ENCODE measurements at places on chromosomes 5 and 9.

DNA sequence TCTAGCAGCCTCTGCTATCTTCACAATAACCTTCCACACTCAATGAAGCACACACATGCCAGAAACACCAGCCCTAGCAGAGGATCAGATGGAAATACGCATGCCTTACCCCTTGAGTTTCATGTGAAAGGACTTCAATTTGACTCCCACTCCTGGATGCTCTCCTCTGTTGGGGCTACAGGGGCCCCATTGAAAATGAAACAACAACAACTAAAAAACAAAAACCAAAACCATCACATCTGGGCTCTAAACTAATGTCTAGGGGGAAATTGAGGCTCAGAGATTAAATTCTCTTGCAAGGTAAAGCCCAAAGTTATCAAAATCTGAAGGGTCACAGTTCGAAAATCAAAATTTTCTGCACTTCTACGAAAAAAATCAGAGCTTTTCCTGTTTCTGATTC is 7.9 kb upstream of the RFESD start:
- DNase-seq, result no peak

GRCh38 chr5:98679963-98680362 is 93.5 kb upstream of the RGMB start:
- no peak for DNase-seq

GRCh38 chr9:87370049-87370685 is 127.5 kb upstream of the DAPK1 start:
- no peak for DNase-seq

- DNase-seq, result no peak
These were observed 29.8 kb downstream of the DAB2 start for GRCh38 chr5:39394946-39395345.

DNA sequence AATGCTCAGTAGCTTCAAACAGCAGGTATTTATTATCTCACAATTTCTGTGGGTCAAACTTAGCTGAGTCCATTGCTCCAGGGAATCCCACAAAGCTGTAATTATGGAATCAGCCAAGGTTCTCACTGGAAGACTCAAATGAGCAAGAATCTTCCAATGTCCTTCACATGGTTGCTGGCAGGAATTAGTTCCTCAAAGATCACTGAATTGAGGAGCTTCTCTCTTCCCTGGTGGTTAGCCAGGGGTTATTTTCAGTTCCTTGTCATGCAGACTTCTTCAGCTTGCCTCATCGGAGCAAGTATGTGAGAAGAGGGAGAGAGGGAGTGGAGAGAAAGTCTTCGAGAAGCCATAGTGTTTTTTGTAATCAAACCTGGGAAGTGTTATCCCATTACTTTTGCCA is 2331.9 kb downstream of the MAT2B start:
- DNase-seq, result peak; percentile 21

DNA sequence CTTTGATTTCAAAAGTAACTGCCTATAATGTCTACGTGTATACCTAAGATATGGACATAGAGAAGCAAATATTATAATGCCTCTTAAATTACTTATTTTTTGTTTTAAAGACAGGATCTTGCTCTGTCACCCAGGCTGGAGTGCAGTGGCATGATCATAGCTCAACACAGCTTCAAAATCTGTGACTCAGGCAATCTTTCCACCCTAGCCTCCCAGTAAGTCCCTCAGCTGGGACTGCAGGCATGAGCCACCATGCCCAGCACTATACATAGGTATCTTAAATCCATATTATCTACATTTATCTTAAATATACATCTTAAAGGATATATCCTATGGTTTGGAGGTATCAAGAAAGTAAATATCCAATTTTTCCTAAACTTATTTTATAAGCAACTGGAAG is 261.2 kb downstream of the ARL15 start:
- DNase-seq, result no peak

GRCh38 chr9:90508940-90509339 is 133.7 kb downstream of the DIRAS2 start:
- no peak for DNase-seq

GRCh38 chr5:88663793-88664216 is 219.2 kb downstream of the MEF2C start:
- DNase-seq, result no peak

DNA sequence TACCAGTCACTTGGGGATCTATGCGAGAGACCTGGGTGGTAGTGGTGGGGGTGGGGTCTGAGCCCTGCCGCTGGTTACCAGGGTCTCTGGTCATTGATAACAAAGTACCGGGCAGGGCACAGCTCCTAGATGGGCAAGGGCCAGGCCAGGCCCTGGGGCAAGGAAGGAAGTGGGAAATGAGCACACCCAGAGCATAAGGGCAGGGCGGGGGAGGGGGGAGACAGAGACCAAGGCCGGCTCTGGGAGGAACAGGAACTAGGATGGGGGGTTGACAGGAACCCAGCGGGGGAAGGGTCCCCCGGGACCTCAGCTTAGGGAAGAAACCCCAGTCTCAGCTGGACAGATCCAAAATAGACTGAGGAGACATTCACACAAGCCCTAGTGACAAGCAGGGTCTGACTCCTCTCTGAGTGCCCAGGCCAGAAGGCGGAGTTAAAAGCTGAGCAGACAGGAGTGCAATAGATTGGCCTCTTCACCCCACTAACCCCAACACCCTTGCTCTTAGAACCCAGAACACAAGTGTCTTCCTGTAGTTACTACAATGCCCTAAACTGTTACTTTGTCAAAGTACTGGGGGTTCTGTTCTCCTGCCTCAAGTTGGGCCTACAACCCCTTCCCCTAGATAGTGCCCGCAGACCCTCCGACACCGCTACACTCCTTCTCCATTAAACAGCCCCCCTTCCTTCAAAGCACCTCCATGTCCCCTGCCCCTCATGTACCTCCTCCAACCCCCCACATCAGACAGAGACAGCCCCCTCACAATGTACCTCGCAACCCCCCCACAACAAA is 628 bp downstream of the ATOSB start:
- peak; percentile 65 for DNase-seq

GRCh38 chr5:41883936-41884335 is 13.7 kb upstream of the OXCT1 start:
- no peak for DNase-seq

- DNase-seq, result no peak
These were observed 30.9 kb upstream of the OR2K2 start for GRCh38 chr9:111360881-111361280.

DNA sequence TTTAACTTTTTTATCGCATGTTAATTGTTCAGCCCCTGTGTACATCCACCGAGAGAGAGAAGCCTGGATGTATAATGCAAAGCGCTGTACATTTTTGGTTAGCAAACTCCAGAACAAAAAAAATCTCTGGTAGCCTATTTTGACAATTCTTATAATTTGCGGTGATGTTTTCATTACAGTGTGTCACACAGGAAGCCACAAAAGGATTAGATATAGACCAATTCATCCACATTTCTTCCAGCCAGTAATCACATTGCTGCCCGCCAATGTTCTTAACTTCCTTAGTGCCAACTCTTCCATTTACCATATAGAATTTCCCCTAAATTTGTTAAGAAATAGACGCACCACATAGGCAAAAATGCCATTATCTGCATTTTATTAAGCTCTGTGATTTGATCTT is 435.6 kb downstream of the EFNA5 start:
- DNase-seq, result no peak

DNA sequence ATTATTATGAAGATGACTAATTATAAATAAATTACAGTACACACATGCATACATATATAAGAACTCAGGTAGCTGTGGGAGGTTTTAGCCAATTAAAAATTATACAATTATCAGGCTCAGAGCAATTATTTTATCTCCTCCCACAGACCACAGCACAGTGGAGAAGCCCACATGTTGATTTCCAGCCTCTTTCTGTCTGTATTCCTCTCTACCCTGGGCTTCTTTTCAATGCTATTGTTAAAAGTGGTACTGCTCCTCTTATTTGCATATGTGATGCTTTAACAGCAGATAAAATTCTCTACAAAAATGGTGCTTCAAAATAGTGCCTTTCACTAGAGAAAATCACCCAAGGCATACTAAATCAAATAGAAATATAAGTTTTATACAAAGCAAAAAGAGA is 218.7 kb downstream of the NFIB start:
- DNase-seq, result no peak

GRCh38 chr9:117030254-117030768 is 343.2 kb downstream of the TRIM32 start:
- DNase-seq, result no peak

- no peak for DNase-seq
These were observed 736 bp upstream of the NKD2 start for GRCh38 chr5:1007681-1008450.

DNA sequence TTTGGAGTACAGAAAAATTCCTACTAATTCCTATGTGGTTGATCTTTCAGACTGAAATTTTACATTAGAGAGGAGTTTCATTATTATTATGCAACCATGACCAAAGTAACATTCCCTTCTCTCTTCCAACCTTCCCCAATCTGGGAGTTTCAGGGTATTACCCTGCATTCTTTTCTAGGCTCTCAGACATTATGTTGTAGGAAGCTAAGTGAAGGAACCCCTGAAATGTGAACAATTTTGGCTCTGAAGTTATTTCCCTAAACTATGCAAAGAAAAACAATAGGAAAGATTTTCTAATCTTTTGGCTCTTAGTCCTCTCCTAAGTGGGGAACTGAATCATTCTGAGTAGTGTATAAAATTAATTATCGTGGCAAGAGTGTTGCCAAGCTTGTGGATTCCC is 63.3 kb upstream of the ZFAND5 start:
- DNase-seq, result no peak

DNA sequence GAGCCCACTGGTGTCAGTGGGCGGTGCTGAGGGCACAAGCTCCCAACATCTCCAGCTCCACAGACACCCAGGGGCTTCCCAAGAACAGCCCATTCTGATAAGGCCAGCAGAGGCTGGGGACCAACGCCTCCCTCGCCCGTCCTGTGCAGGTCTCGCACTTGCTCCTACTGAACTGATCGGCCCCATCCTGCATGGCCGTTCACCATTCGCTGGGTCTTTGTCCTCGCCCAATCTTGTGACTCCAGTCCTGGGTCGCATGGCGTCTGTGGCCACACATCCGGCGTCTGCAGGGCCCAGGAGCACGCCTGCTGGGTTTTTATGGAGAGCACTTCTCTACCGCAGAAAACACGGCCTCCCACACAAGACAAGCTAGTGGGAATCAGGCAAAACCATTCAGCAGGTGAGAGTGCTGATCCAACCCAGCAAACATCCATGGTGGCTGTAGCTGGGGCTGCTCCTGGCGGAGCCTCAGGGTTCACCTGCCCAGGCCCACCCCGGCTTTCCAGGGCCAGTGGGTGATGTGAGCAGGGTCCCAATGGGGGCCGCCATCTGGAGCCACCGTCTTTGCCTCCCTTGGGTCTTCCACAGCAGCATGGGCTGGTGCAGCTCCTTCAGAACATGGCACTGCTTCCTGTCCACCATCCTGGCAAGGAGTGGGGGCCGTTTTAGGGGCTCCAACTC is 7.4 kb downstream of the LRRC14B start:
- DNase-seq, result no peak

All from hindlimb muscle (tissue), 1 donor.